Activated CD4-positive, alpha-beta T cell treated with anti-CD3 and anti-CD28 coated beads, Interleukin-2, Interleukin-6, amounts not matched to agents 100 ng/mL and 50 ng/mL, durations not matched to agents 16 hours and 8 hours (primary cell): ENCODE measurements at places on chromosomes 16 and 17.

DNA sequence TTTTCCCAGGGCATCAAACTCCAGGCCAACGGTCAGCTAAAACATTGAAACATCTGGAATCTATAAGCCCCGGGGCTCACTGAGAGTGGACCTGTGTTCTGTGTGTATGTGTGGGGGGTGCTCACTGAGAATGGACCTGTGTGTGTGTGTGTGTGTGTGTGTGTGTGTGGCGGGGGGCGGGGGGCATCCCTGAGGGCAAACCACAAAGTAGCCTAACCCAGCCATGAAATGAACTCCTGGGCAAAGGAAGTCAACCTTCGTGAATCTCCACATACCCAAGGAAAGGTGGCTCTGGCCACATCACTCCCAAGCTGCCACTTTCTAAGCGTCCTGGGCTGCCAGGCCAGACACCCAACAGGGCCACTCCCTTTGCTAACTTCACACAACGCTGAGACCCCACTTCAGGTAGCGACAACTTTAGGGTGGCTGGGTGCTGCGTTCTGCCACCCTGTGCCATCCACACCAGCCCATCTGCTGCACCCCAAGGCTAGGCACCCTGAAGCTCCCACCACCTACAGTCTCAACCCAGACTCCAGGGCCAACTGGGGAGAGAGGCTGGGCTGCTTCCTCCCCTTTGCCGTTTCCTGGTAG, 1.6 kb downstream of the MAFG start:
- no peak for DNase-seq

- DNase-seq, result no peak
Measured at GRCh38 chr16:86928523-86929011, 350.2 kb downstream of the FOXL1 start.

DNA sequence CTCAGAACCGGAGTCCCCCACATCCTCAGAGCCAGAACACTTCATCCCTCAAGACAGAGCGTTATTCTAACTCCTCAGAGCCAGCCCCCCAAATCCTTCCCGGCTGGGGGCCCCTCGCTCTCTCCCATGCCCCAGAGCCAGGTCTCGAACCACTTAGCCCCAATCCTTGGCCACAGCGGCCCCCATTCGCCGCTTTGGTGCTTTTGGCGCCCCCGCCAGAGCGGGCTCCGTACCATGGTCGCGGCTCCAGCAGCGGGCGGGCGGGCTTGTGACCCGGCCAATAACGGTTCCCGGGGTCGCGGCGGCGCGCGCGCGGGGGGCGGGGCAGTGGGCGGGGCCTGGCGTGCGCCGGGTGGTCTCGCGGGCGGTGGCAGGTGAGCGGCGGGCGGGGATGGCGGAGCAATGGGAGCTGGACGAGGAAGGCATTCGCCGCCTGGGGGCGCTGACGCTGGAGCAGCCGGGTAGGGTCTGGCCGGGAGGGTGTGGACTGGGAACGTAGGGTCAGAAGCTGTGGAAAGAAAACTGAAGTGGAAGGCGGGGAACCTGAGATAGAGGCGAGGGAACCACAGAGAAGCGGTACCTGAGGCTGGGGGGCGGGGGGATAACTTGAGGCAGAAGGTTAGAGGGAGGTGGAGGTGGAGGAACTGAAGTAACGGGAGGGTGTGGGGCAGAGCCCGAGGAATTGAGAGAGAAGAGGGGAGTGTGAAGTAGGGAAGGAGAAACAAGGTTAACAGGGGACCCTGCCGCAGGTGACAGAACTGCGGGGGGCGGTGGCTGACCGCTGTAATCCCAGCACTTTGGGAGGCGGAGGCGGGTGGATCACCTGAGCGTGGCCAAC, at the start of the genes KCTD19 and LRRC36:
TSS of gene KCTD19 (minus strand) at position 270 of the 838 bp plus-strand sequence. CDS start at position 236, 34 bp downstream.
TSS of gene LRRC36 (plus strand) at position 344 of the 838 bp plus-strand sequence. CDS start at position 392, 48 bp downstream.
- peak; percentile 67 for DNase-seq

- no peak for DNase-seq
Measured at GRCh38 chr17:4544135-4544950, 10.8 kb downstream of the MYBBP1A start.

DNA sequence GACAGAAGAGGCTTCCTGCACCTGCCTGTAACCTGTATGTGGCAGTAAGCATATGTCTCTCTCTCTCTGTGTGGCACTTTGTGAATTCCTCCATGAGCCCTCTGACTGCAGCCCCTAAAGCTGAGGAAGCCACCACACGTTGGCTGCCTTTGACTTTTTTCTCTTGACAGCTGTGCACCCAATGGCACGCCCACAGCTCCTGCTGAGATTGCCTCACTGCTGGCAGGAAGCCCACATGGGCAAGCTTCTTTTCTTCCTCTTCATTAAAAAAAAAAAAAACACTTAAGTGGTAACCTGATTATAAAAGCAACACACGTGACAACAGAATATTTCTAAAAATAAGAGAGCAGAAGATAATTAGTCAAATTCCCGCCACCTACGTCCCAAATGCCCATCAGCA, 34.0 kb upstream of the PIRT start:
- DNase-seq, result no peak

GRCh38 chr16:8579559-8579958, 10.8 kb downstream of the TMEM114 start:
- no peak for DNase-seq

- DNase-seq, result peak; percentile 65
Measured at GRCh38 chr16:68265078-68265920, 973 bp downstream of the SLC7A6 start.

DNA sequence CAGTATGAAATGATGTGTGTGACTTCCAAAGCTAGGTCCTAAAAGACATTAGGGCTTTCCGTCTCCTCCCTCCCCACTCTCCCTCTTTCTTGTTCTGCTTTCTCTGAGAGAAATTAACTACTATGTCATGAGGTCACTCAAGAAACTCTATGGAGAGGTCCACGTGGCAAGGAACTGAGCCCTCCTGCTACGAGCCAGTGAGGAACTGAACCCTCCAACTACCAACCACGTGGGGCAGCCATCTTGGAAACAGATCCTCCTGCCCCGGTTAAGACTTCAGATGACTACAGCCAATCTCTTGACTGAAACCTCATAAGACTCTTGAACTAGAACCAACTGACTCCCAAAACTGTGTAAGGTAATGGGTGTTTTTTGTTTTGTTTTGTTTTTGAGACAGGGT, 4.2 kb upstream of the ALOX15 start:
- no peak for DNase-seq

DNA sequence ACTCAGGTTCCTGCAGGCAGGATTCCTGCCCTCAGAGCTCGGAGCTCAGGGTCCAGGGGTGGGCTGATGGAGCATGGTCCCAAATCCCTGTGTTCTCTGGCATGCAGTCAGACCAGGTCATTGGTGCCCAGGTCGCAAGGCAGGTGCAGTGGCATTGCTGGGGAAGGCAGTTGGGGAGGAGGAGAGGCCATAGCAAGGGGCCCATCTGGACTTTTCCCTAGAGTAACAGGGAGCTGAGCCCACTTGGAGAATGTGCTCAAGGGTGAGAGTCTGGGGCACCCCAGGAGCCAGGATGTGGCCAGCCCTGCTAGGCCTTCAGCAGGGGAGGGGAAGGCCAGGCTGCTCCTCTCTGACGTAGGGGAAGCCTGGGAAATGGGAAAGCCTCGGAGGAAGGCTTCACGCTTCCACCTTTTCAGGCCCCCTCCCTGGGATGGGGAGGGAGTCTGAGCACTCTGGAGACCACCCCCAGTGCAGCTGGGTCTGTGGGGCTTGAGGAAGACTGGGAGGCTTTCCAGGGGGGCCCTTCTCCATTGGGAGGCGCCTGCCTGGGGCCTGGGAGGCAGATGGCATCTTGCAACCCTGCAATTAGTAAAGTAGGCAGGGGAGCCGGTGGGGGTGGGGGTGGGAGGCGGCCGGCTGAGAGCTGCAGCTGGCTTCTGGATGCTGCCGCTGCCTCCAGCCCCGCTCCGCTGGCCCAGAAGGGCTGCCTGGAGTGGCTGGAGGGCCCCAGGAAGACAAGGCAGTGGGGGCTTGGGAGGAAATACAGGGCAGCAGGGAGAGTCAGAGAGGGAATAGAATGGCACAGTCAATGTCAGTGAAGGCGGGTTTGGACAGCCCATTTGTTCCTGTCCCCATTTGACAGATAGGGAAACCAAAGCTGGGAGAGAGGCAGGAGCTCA, 21.1 kb upstream of the DOK4 start:
- DNase-seq, result no peak

DNA sequence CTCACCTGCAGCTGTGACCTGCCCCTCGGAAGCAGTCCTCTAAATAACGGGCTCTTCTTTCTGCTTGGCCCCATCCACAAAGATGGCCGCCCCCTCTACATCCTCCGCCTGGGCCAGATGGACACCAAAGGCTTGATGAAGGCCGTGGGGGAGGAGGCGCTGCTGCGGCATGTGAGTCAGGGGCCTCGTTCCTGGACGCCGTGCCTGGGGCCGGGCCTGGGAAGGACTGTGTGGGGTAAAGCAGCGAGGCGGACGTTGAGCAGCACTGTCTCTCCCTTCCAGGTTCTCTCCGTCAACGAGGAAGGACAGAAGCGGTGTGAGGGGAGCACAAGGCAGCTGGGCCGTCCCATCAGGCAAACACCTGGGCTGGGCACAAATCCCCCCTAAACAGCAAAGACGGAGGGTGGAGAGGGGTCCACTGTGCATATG, 33.1 kb downstream of the NAGPA start:
- DNase-seq, result no peak

GRCh38 chr17:81130385-81131361, 34.6 kb upstream of the PVALEF start:
- DNase-seq, result no peak

GRCh38 chr16:79329967-79330366, 270.6 kb downstream of the MAF start:
- no peak for DNase-seq

- DNase-seq, result no peak
Measured at GRCh38 chr17:64216000-64216337, 47.1 kb downstream of the TEX2 start.

DNA sequence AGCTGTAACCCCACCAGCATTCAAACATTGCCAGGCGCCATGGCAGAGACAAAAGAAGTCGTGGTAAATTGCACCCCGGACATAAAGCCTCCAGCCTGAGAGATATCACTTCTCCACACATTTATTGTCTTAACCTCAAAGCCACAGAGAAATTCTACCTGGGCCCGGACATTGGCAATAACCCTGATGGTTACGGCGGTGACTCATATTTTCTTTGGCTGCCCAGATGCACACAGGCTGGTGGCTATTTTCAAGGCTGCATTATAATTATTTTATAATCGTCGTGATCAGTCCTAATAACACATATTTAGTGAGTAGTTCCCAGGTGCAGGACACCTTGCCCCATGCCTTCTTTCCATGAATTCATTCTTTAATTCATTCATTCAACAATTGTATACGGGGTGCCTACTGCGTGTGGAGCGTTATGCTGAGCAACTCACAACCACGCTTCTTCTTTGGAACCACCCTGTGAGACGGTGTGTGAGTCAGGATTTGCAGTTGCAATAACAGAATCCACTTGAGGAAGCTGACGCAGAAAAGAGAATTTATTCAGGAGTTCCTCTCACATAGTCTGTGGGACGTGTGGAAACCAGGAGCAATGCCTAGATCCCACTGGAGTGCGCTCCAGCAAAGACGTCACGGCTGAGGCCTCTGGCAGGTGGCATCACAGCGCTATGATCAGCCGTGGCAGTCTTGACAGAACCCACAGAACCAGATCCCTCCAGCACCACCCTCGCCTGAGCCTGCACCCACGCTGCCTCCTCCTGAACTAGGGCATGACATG, 245.7 kb downstream of the FOXL1 start:
- DNase-seq, result no peak

- DNase-seq, result no peak
Measured at GRCh38 chr17:48030531-48030930, 7.1 kb downstream of the COPZ2 start.

GRCh38 chr16:60945225-60945624, 1091.0 kb downstream of the CDH8 start:
- DNase-seq, result no peak

GRCh38 chr17:71301063-71301462, 819.8 kb upstream of the SOX9 start:
- DNase-seq, result no peak

- no peak for DNase-seq
Measured at GRCh38 chr17:3298260-3298659, at the start of gene OR3A1. Gene OR3A1, minus strand, starts transcription at chr17:3298360. Its CDS starts 5,778 bp downstream, at chr17:3292582.

DNA sequence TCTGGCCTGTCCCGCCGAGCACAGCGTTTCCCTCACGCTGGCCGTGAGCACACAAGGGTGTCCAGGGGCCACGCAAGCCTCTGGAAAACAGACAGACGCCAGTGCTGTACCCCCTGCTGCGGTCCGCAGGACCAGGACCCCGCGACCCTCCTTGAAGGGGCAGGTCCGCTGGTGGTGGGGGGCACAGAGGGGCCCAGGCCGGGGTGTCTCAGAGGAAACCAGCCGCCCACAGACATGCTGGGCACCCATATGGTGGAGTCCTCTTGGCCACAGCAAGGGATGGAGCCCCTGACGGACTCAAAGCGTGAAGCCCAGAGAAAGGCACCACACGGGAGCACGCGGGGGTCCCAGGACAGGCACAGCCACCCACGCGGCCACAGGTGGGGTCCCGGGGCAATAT, 34.4 kb downstream of the METRNL start:
- no peak for DNase-seq

DNA sequence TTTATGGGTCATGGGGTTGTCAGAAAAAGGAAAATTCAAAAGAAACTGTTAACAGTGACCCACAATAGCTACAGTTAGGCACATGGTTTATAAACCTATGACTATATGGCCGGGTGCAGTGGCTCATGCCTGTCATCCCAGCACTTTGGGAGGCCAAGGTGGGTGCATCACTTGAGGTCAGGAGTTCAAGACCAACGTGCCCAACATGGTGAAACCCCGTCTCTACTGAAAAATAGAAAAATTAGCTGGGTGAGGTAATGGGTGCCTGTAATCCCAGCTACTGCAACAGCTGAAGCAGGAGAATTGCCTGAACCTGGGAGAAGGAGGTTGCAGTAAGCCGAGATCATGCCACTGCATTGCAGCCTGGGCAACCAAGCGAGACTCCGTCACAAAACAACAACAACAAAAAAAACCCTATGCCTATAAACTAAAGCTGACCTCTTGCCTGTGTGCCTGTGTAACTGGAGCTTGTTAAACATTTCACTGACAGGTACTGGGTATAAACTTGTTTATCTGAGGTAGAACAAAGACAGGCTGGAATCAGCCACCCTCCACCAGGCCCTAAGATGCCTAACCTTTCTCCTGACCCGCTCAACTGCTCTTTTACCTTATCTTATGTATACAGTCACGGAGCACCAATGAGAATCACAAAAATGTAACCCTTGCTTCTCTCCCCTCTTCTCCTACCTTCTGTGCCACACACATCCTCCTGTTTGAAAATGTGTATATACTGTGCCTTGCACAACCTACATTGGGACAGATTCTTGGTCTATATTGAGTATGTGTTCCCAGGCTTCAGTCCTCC, 62.9 kb upstream of the ATF7IP2 start:
- DNase-seq, result no peak
